Activated B cell treated with CpG ODN at 0.5 μM for 24 hours (primary cell): ENCODE measurements at places on chromosomes 5 and 9. TPM values are rescaled to one million over a fixed set of nuclear protein-coding genes. Genes with fewer than 3 reads are reported as not detected.

Gene SLIT3
- not detected in 2 replicates for total RNA-seq

GRCh38 chr5:135437796-135438560 lies 9.2 kb downstream of the DCANP1 start:
- H3K4me1 ChIP-seq, result peaks cover 21% of the 10 kb centered on the region
- H3K27me3 ChIP-seq, result peaks cover 14% of the 10 kb centered on the region
- no peak overlapping the region for H3K4me3 ChIP-seq
- H3K27ac ChIP-seq, result no peak overlapping the region

GRCh38 chr9:93259490-93260262 lies 75.7 kb downstream of the WNK2 start:
- no peaks in the 10 kb centered on the region for H3K36me3 ChIP-seq
- no peaks in the 10 kb centered on the region for H3K4me1 ChIP-seq
- peak; percentile 11 for DNase-seq
- H3K4me3 ChIP-seq, result no peak overlapping the region
- H3K27me3 ChIP-seq, result no peaks in the 10 kb centered on the region

Gene SH3GL2
- not detected in 2 replicates for total RNA-seq

GRCh38 chr5:2735996-2736395 lies 15.5 kb downstream of the IRX2 start:
- H3K4me1 ChIP-seq, result no peaks in the 10 kb centered on the region
- no peak for DNase-seq
- no peaks in the 10 kb centered on the region for H3K36me3 ChIP-seq
- H3K4me3 ChIP-seq, result no peak overlapping the region
- H3K27me3 ChIP-seq, result peaks cover 9% of the 10 kb centered on the region

DNA sequence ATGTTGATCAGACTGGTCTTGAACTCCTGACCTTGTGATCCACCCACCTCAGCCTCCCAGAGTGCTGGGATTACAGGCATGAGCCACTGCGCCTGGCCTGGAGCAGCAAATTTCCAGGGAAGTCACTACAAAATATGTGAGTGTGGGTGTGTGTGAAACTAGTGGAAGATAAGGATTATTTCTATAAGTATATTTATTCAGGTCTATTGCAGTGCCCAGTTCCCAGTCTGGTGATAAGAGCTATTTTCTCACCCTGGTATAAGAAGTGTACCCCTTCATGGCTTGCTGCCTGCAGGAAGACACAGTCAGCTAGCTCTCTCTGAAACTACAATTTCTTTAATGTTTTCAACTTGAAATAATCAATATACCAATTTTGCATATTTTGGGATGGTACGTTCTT lies 37.1 kb downstream of the TARS1 start:
- peaks cover 9% of the 10 kb centered on the region for H3K4me1 ChIP-seq
- no peak overlapping the region for H3K4me3 ChIP-seq
- no peak for DNase-seq
- H3K36me3 ChIP-seq, result peaks cover 55% of the 10 kb centered on the region

Gene GFPT2
- total RNA-seq, result 0.39 and 0.62 TPM in 2 replicates

GRCh38 chr9:78143281-78144007 lies 92.4 kb upstream of the CEP78 start:
- no peaks in the 10 kb centered on the region for H3K27me3 ChIP-seq
- DNase-seq, result no peak
- no peaks in the 10 kb centered on the region for H3K36me3 ChIP-seq
- no peak overlapping the region for H3K27ac ChIP-seq
- H3K4me1 ChIP-seq, result peaks cover 1% of the 10 kb centered on the region

DNA sequence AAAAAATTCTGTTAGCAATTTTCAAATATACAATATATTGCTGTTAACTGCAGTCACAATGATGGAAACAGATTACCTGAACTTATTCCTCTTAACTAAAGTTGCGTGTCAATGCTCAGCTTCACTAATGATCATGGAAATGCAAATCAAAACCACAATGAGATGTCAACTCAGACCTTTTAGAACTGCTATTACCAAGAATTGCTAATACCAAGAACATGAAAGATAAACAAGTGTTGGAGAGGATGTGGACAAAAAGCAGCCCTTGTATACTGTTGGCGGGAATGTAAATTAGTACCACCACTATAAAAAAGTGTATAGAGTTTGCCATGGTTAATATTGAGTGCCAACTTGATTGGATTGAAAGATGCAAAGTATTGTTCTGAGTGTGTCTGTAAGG lies 1409.7 kb upstream of the CDH18 start:
- no peaks in the 10 kb centered on the region for H3K36me3 ChIP-seq
- no peak for DNase-seq
- no peak overlapping the region for H3K4me3 ChIP-seq
- H3K4me1 ChIP-seq, result no peaks in the 10 kb centered on the region
- no peak overlapping the region for H3K27ac ChIP-seq
- no peaks in the 10 kb centered on the region for H3K27me3 ChIP-seq

- H3K4me3 ChIP-seq, result no peak overlapping the region
- peaks cover 38% of the 10 kb centered on the region for H3K36me3 ChIP-seq
- H3K27ac ChIP-seq, result no peak overlapping the region
- no peak for DNase-seq
These were observed 99.4 kb downstream of the OXCT1 start for GRCh38 chr5:41770799-41771198.

DNA sequence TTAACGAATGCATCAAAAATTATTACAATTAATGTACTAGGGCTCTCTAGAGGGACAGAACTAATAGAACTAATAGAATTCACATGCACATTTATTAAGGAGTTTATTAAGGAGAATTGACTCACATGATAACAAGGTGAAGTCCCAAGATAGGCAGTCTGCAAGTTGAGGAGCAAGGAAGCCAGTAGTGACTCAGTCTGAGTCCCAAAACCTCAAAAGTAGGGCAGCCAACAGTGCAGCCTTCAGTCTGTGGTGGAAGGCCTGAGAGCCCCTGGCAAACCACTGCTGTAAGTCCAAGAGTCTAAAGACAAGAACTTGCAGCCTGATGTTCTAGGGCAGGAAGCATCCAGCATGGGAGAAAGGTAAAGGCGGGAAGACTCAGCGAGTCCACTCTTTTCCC lies 633.8 kb downstream of the SEMA5A start:
- no peak for DNase-seq
- H3K27ac ChIP-seq, result no peak overlapping the region
- no peak overlapping the region for H3K4me3 ChIP-seq
- no peaks in the 10 kb centered on the region for H3K36me3 ChIP-seq
- no peaks in the 10 kb centered on the region for H3K4me1 ChIP-seq

GRCh38 chr5:145585-146323 lies 45.5 kb upstream of the LRRC14B start:
- no peaks in the 10 kb centered on the region for H3K4me1 ChIP-seq
- H3K36me3 ChIP-seq, result no peaks in the 10 kb centered on the region
- no peak for DNase-seq
- H3K27ac ChIP-seq, result no peak overlapping the region

GRCh38 chr9:115416299-115416698 lies 298.3 kb upstream of the TNC start:
- H3K27me3 ChIP-seq, result no peaks in the 10 kb centered on the region
- H3K36me3 ChIP-seq, result no peaks in the 10 kb centered on the region
- H3K4me3 ChIP-seq, result no peak overlapping the region
- peaks cover 14% of the 10 kb centered on the region for H3K4me1 ChIP-seq
- DNase-seq, result no peak

Gene IL13
- total RNA-seq, result 0.27 and 0.75 TPM in 2 replicates

Gene ARL14EPL
- total RNA-seq, result not detected in 2 replicates

- H3K27ac ChIP-seq, result peak within 1 kb of the TSS; percentile 99
- no peaks in the 10 kb centered on the region for H3K27me3 ChIP-seq
- peaks cover 24% of the 10 kb centered on the region for H3K4me1 ChIP-seq
These were observed at the start of gene C9orf72 for GRCh38 chr9:27572918-27573633. TSS of gene C9orf72 (minus strand) at chr9:27573481. CDS start at chr9:27567120, 6,361 bp downstream.

DNA sequence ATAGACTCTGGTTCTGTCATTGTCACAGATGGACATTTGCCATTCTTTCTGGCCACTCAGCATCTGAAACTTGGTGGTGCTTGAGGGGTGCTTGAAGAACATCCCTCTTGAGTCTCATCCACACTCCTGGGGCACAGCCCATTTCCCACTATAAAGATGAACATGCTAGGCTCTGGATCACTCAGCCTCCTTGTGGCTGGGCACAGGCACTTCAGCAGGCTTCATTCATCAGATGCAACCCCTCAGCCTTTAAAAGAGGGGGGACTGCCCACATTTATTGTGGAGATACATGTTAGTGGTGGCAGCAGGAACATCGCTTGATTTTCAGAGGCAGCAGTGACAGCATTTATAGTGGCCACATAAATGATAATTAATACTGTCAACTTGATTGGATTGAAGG lies 124.7 kb upstream of the NIPBL start:
- no peaks in the 10 kb centered on the region for H3K36me3 ChIP-seq
- DNase-seq, result no peak
- H3K4me1 ChIP-seq, result no peaks in the 10 kb centered on the region
- peaks cover 8% of the 10 kb centered on the region for H3K27me3 ChIP-seq
- no peak overlapping the region for H3K27ac ChIP-seq
- no peak overlapping the region for H3K4me3 ChIP-seq

- no peak overlapping the region for H3K27ac ChIP-seq
- H3K4me3 ChIP-seq, result no peak overlapping the region
- DNase-seq, result no peak
- no peaks in the 10 kb centered on the region for H3K4me1 ChIP-seq
- H3K27me3 ChIP-seq, result no peaks in the 10 kb centered on the region
These were observed 38.3 kb upstream of the FCN2 start for GRCh38 chr9:134842321-134842720.

GRCh38 chr9:136552117-136552703 lies 6.4 kb upstream of the NOTCH1 start:
- DNase-seq, result no peak
- no peaks in the 10 kb centered on the region for H3K27me3 ChIP-seq
- no peaks in the 10 kb centered on the region for H3K36me3 ChIP-seq
- H3K4me3 ChIP-seq, result peak overlapping the region; percentile 72

Gene GRM6
- total RNA-seq, result not detected in 2 replicates

Gene NDST1
- total RNA-seq, result 5.7 and 8.1 TPM in 2 replicates

DNA sequence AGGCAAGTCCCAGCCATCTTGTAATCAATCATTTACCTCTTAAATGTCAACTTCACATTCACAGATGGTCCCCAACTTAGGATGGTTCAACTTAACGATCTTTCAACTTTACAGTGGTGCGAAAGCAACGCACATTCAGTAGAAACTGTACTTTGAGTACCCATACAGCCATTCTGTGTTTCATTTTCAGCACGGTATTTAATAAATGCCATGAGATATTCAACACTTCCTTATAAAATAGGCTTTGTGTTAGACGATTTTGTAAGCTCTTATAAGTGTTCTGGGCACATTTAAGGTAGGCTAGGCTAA lies 47.1 kb upstream of the ANGPTL2 start:
- H3K4me1 ChIP-seq, result peaks cover 35% of the 10 kb centered on the region
- peaks cover 17% of the 10 kb centered on the region for H3K36me3 ChIP-seq
- H3K27ac ChIP-seq, result no peak overlapping the region
- H3K27me3 ChIP-seq, result no peaks in the 10 kb centered on the region

Gene ENG
- 4.8 and 6.1 TPM in 2 replicates for total RNA-seq

DNA sequence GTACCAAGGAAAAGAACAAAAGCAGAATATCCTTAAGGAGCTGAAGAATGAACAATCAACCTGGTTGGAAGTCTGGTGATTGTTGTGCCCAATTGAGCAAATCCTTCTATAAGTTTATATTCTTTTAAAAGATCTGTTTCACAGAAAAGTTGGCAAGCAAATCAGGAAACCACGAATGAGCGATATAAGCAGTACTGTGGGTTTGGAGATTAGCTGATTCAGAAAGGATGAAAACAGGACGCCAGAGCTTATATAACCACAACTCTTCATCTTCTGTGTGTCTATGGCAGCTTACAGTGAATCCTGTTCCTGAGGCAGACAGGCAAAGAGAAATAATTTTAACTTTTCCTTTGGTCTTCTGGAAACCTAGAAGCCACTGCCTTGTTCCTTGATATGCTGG lies 61.7 kb downstream of the SLC38A9 start:
- no peaks in the 10 kb centered on the region for H3K27me3 ChIP-seq
- DNase-seq, result no peak
- H3K27ac ChIP-seq, result no peak overlapping the region
- H3K36me3 ChIP-seq, result peaks cover 56% of the 10 kb centered on the region

Gene PRRC1
- total RNA-seq, result 33.6 and 34.7 TPM in 2 replicates

Gene RAI14
- total RNA-seq, result 1.1 and 1.6 TPM in 2 replicates

Gene ACER2
- total RNA-seq, result 1.4 and 2.0 TPM in 2 replicates

Gene PBX3
- total RNA-seq, result 23.8 and 37.2 TPM in 2 replicates

DNA sequence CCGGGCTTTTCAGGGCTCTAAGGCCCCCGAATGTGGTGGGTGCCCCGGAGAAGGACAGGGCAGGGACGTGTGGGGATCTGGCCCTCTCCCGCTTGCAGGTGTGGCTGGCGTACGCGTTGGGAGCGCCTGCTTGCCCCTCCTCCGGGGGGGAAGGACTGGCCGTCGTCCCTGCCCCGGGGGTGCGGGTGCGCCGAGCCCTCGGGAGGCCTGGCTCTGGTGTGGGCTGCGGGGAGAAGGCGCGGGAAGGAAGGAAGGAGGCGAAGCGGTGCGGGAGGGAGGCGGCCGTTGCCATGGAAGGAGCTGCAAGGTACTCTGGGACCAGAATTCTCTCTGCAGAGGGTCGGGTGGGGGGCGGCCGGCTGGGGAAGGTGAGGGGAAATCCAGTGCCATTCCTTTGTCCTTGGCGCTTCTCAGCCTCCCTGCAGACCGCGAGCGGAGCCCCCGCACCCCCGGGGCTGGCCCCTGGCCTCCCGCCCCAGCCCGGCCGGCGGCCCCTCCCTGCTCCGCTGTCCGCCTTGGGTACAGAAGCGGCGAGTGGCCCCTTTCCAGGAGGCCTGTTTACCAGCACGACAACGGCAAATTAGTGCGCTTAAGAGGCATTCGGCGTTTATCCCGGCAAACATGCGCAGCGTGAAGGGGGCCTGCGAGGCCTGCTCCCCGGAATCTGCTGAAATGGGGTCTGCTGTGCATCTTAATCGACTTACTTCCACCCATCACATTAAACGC lies 67.1 kb upstream of the UNC5A start:
- H3K27me3 ChIP-seq, result peaks cover 76% of the 10 kb centered on the region
- no peak for DNase-seq
- H3K4me3 ChIP-seq, result no peak overlapping the region

- H3K4me3 ChIP-seq, result no peak overlapping the region
- H3K27me3 ChIP-seq, result no peaks in the 10 kb centered on the region
- no peaks in the 10 kb centered on the region for H3K4me1 ChIP-seq
- no peak overlapping the region for H3K27ac ChIP-seq
- no peaks in the 10 kb centered on the region for H3K36me3 ChIP-seq
These were observed 77.2 kb downstream of the ADAMTS16 start for GRCh38 chr5:5217371-5217770.

DNA sequence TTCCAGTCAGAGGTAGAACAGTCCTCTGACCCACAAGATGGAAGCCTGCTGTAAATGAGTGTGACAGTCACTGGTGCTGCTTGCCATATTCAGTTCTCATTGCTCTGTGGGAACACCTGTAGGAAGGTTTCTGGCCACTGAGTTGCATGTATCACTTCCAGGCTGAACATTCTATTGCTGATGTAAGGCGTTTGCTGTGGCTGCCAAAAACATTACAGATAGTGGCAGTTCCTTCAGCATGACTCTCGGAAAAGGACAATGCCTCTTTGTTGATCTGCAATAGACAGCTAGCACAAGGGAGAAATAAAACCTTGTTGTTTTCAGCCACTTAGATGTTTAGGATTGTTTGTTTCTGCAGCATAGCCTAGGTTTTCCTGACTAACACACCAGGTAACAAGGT lies 217.2 kb downstream of the AGTPBP1 start:
- H3K36me3 ChIP-seq, result no peaks in the 10 kb centered on the region
- H3K4me1 ChIP-seq, result peaks cover 12% of the 10 kb centered on the region
- H3K27me3 ChIP-seq, result peaks cover 36% of the 10 kb centered on the region
- H3K4me3 ChIP-seq, result no peak overlapping the region
